EL (cell line): ENCODE measurements at places on chromosomes 13 and 19.

- DNase-seq: no peak
Measured at GRCh38 chr13:76474966-76475365, 411.2 kb downstream of the KCTD12 start.

- DNase-seq: no peak
Measured at GRCh38 chr19:5041168-5041912, 72.4 kb downstream of the KDM4B start.

- DNase-seq: peak; percentile 43
Measured at GRCh38 chr19:47057328-47057727, 8.9 kb upstream of the TMEM160 start.

- DNase-seq: no peak
Measured at GRCh38 chr19:246551-246950, 44.7 kb downstream of the PLPP2 start.

DNA sequence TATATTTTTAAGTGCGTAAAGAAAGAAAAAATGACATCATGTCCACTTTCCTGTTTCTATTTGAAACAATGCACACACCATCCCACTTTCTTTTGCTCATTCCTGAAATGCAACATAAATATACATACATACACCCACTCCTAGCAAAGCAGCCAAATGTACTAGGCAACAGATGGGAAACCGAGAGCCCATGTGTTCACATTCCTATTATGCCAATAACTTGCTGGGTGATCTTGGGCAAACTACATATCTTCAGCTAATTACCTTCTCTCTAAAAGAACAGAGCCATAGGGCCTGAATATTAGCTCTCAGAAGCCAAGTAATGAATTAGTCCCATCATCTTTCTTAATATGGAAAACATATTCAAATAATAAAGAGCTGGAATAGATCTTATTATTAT lies 610.6 kb upstream of the ATXN8OS start:
- no peak for DNase-seq

DNA sequence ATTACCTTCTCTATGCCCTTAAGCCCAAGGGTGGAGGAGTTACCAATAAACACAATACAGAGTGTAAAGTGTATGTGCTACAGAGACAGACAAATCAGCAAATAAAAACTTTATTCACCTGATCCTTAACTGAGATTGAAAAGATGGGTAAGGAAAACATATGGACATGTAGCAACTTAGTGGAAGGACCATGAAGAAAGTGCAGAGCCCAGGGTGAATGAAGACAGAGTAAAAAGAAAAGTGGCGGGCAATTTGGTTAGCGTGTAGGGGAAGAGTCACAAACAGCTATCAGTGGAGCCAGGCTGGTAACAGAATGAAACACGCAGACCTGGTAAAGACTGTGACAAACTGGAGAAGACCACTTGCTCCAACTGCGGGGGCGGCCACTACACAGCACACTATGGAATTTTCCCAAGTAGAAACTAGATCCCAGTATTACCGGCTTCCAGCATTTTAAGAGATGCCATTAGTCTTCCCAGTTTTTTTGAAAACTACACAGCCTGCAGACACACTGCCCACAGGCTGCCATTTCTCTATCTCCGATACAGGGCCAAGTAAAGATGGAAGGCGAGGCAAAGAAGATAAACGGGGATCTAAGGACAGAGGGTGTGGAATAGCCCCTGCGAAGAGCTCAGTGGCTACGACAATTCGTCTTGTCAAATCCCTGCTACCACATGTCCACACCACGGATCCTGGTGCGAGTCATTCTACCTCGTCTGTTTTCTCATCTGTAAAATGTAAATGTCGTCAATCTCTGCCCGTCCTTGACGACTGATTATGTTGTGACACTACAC lies 1.2 kb downstream of the UQCRFS1 start:
- peak; percentile 9 for DNase-seq

DNA sequence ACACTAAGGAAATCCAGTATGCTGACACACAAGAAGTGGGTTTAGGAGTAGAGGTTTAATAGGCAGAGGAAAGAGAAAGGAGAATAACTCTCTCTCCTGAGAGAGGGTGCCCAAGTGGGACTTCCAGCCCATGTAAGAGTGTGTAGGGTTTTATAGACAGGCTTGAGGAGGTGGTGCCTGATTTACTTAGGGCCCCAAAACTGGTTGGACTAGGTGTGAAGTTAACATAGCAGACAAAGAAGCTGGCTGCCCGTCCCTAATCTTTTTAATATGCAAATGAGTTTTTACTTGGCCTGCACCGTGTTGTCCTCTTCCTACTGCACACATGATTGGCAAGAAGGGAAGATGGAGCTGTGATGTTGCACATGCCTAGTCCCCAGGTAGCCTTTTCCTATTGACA lies 752.5 kb upstream of the SLITRK5 start:
- DNase-seq: no peak

- no peak for DNase-seq
Measured at GRCh38 chr13:31884556-31884955, 145.2 kb downstream of the RXFP2 start.

DNA sequence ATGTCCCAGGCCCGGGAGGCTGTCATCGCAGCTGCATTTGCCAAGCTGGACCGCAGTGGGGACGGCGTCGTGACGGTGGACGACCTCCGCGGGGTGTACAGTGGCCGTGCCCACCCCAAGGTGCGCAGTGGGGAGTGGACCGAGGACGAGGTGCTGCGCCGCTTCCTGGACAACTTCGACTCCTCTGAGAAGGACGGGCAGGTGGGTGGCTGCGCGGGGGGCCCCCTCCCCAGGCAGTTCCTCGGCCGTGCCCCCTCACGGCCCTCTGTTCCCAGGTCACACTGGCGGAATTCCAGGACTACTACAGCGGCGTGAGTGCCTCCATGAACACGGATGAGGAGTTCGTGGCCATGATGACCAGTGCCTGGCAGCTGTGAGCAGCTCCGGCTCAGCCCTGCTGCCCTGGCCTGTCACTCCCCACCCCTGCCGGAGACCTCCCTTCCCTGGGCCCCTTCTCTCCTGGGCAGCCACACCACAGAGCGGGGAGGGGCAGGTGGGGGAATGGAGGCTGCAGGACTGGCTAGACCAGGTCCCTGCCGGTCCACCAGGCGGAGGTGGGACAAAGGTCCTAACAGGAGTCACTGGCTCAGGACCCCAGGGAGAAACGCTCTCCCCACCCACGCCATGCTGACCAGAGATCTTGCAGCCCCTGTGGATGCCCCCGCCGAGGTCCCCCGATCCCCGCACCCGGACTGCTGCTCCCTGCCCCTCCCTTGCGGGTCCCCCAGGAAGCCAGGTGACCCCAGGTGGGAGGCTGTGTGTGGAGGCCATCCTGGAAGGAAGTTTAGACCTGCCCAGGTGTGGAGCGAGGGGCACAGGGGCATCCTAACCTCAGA lies 1.1 kb downstream of the CAPS start:
- no peak for DNase-seq

DNA sequence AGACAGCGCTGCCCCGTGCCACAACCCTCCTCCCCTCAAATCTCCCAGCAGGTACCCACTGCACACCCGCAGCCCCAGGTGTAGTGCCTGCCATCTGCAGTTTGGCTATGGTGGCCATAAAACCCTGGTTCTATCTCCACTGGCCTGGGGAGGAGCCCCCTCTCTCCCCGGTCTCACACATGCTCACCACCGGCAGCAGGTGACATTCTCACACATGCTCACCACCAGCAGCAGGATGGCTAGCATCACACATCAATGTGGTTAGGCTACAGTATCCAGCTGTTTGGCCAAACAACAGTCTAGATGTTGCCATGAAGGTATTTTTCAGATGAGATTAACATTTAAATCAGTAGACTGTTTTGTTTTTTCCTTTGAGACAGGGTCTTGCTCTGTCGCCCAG lies 31.1 kb downstream of the ELL start:
- no peak for DNase-seq

DNA sequence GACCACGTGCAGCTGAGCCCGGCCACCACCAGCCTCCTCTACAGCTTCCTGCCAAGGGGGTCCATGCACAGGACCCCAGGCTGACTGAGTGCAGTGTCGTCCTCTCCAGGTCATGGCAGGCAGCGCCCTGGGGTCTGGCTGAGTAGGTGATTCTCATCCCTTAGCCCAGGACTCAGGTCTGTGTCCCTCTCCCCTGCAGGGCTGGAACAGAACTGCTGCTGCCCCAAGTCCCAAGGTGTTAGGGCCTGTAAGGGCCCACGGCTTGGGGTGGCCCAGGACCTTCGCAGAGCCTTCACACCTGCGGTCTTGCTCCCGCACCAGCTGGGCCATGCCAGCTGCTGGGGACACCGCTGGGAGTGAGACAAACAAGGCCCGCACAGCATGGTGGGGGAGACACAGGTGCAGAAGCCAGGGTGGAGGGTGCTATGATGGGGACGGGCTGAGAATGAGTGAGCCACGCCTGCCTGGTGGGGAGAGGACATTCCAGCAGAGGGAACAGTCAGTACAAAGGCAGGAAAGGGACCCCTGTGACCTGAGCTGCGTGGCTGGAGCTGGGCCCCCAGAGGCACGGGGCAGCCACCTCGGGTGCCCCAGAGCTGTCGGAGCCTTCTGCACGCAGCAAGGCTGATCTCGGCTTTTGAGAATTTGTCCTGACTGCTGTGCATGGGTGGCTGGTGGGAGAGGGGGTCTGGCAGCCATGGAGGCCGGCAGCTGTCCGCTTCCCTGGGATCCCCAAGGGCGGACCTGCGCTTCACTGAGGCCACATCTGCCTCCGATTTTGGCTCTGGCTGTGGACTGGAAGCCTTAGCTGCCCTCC lies 11.9 kb downstream of the PLEKHF1 start:
- no peak for DNase-seq

- no peak for DNase-seq
Measured at GRCh38 chr13:63942372-63942771, 2526.7 kb upstream of the PCDH20 start.

- DNase-seq: no peak
Measured at GRCh38 chr19:6204866-6205723, 69.6 kb downstream of the ACSBG2 start.

GRCh38 chr13:90622541-90622940 lies 724.9 kb upstream of the MIR17HG start:
- peak; percentile 50 for DNase-seq

DNA sequence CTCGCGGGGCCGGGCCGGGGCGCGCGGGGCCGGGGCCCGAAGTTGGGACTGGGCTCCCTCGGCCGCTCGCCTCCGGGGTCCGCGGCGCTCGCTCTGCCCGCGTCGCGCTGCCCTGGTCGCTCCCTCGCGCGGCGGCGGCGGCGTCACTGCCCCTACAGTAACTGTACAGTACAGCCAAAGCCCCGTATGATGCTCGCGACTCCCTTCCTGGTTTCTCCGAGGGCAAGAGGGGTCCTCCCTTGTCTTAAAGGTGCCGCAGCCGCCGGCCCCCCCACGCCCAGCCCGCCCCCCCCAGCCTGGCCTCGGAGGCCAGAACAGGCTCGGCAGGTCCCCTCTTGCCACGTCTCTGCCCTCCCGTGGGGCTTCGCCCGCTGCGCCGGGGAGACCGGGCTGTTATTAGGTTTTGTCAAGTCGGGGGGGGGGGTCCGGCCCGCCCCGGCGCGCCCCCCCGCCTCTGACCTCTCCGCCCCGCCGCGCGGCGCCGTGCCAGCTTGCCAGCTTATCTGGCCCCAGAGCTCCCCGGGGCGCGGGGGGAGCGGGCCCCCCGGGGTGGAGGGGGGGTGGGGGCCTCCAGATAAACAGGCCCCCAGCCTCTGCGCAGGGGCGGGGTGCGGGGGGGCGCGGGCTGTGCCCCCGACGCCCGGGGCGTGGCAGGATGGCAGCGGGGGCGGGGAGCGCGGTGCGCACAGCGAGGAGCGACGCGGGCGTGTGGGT lies at the start of gene ZBTB7A:
ZBTB7A (minus strand) TSS at position 218 of the 714 bp plus-strand sequence. CDS start 11,667 bp downstream, outside the sequence.
- DNase-seq: peak; percentile 80

DNA sequence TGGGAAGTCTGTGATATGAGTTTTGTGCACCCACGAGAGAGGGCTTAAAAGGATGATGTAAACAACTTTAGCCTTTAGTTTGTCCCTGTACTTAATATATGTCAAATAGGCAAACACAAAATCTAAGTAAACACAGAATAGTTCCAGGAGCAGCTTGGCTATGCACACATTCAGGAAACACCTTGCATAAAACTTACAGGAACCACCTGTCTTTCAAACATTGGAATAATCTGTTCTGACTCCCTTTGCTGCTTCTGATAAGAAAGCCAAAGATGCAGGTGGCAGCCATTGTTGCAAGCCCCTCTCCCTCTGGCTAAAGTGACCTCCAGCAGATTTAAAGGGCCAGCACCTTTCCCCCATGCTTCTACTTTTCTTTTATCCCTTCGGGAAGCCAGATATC lies 4.7 kb downstream of the EEF1AKMT1 start:
- DNase-seq: no peak

DNA sequence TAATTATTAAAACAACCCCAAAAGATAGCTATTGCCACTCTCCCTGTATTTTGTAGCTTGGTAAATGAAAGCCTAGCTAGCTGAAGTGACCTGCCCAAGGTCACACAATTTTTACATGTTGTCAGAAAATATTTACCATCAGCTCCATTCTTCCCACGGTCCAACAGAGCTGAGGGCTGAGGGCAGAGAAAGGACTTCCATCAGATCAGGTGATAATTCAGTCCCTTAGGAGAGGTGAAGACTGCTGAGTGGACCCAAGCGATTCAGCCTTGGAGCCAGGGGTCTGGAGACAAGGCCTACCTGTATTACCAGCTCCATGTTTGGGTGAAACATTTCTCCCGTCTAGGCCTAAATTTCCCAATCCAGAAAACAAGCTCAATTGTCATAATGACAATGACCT lies 149.5 kb upstream of the TSHZ3 start:
- no peak for DNase-seq

DNA sequence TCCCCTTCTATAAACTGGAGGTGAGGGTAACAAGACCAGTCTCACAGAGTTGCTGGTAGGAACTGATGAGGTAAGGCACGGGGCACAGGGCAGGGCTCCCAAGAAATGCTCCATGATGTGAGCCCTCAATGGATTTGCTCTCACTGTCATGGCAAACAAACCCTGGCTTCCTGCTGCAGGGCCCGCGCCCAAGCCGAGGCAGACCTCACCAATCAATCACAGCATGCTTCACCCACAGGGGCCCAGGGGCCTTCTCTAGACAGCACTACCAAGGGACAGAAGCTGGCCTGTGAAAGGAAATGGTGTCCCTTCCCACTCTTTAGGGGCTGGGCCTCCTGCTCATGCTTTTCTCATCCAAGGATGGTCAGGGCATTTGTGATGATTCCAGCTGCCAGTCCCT lies 25.9 kb upstream of the PLA2G4C start:
- DNase-seq: no peak

DNA sequence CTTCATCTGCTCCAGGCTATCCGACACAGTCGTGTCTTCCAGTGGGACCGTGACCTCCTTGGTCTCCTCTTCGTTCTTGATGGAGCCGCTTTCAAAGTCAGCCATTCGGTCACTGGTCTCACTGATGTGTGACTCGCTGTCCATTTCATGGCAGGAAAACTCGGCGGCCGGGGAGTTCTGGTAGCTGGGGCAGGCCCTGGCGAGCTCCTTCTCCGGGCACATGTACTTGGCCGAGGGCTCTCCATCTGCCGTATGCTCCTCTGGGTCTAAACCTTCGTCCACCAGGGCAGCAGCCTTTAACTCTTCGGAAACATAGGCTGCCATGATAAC lies 69.8 kb downstream of the TSHZ3 start:
- no peak for DNase-seq

DNA sequence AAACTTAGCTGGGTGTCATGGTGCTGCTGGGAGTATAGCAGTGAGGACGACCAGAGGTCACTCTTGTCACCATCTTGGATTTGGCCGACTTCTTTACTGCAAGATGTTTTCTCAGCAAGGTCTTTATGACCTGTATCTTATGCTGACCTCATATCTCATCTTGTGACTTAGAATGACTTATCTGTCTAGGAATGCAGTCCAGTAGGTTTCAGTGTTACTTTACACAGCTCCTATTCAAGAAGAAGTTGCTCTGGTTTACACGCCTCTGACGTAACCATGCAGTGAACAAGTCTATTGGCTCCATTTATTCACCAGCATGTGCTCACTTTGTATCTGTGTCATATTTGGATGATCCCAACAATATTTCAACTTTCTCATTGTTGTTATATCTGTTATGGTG lies 26.7 kb downstream of the ZNF850 start:
- DNase-seq: peak; percentile 0

GRCh38 chr19:49651029-49651819 lies 9.2 kb downstream of the SCAF1 start:
- DNase-seq: no peak
